GM12865 (cell line): ENCODE measurements at places on chromosomes 4 and X.
A peak's percentile ranks its signal among the peaks of the same experiment; 100 is the strongest.

DNA sequence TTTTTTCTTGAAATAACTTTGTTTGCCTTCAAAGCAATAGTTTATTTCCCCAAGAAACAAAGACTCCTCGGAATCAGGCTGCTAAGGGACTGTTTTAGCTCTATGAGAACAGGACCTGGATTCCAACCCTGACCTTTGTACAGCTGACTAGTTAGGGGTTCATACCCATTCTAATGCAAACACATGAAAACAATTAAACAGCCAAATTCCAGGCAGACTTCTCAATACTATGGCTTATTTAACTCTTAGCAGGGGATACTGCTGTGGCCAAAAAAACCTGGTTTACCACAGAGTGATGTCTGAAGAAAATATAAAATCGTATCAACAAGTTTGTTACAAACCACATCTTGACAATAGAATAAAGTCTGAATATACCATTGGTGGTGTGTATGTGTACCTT is 129.6 kb upstream of the INTU start:
- no peak for DNase-seq

GRCh38 chr4:37463033-37463856 is 218.7 kb downstream of the NWD2 start:
- no peak for DNase-seq

GRCh38 chr4:131388277-131388676 is 1760.8 kb upstream of the PCDH10 start:
- no peak for DNase-seq

DNA sequence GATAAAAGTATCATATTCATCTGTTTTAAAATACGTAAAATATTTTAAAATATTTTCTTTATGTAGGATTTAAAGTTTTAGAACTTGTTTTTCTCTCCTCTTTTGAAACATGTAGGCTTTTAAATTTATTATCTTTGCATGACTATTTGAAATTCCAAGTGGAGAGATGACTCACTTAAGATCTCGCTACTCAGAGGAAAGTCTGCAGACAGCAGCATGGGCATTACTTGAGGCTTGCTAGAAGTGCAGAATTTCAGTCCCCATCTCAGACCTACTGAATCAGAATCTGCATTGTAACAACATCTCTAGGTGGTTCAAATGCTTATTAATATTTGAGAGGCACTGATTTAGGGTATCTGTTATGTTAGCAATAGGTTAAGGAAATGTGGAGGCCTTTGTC is 225.7 kb upstream of the ARX start:
- no peak for DNase-seq

DNA sequence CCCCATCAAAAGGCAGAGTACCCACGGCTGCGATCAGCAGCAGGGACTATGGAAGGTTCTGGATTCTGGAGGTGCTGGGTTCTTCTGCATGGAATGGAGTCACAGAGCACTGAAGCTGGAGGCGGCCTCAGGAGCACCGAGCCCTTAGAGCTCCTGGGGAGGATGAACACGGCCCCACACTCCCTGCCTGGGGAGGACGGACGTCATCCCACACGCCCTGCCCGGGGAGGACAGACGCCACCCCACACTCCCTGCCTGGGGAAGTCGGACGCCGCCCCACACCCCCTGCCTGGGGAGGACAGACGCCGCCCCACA is 9.9 kb downstream of the LRPAP1 start:
- DNase-seq: no peak

GRCh38 chrX:15748841-15749240 is 10.8 kb downstream of the CA5B start:
- DNase-seq: peak; percentile 1

DNA sequence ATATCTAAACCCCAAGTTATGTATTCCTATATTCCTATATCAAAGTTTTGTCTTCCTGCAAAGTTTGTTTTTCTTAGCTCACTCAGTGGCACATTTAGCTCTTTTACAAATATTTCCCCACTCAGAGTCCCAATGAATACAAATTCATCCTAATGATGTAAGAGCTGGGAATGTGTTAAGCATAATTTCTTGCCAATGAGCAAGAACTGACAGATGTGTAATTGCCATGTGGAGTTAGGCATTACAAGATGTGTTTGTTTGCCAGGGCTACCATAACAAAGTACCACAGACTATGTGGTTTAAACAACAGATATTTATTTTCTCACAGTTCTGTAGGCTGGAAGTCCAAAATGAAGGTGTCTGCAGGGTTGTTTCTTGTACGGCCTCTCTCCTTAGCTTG is 302.1 kb downstream of the KCTD8 start:
- DNase-seq: no peak

DNA sequence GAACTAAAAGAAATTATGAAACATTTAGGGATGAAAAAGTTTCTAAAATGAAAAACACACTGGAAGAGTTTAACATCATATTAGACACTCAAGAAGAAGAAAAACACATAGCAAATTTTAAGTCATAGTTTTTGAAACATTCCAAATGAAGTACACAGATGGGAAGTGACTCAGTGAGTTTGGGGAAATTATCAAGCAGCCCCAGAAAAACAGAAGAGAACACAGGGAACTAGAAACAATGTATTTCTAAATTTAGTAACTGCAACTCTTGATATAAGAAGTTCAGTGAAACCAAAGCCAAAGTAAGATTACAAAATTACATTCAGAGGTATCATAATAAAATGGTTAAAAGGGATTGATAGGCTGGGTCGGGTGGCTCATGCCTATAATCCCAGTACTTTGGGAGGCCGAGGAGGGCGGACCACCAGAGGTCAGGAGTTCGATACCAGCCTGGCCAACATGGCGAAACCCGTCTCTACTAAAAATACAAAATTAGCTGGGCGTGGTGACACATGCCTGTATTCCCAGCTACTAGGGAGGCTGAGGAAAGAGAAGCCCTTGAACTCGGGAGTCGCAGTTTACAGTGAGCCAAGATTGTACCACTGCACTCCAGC is 461.2 kb downstream of the KCTD8 start:
- no peak for DNase-seq

DNA sequence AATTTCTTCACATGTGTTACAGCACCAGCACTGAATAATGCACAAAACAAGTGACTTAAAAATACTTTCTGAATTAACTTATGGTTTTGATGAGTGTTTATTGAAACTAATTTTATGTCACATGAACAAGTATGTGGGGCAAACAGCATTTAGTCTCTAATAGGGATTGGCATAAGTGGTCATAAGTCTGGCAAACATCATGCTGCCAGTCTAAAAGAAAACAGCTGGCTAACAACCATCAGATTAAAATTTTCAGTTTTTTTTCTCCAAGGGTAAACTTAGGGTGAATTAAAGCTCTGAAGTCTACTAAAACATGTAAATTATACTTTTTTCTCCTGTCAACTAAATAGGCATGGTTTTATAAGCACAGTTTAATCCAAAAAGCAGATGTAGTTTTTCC is 1014.2 kb downstream of the FAT4 start:
- no peak for DNase-seq

DNA sequence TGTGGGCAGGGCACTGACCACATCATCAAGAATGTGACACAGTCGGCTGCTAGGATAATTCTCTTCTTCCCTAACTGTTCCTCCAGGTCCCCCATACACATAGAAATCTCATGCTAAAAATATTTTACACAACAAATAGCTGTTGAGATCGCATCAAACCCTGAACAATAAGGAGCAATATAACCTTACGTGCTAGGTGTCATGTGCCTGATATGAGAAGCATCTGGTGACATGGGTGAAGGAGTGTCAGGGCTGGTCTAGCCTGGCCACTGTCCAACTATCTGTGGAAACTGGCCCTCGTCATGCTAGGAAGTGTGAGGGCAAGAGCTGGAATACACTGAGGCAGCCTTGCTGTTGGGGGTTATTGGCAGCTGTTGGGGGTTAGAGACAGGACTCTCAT is 167.3 kb upstream of the PGRMC2 start:
- DNase-seq: no peak

- no peak for DNase-seq
These were observed 193.3 kb upstream of the FAM47A start for GRCh38 chrX:34325460-34325859.

- no peak for DNase-seq
These were observed 147.2 kb upstream of the BANK1 start for GRCh38 chr4:101643186-101643837.

DNA sequence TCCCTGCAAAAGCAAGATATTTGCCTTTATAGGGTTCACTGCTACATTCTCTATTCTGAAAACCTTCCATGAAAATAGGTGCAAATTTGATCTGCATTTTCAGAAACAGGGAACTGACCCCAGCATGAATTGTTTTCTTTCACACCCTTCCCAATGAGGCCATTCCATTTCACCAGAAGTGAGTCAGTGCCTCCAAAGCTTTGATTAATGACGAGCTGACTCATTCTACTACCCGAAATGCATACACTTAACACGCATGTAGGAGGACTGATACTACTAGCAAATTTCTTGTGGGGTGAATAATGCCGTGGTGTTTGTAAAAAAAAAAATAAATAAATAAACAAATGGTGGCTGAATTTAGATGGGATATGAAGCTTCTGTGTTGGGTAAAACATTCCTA is 146.9 kb upstream of the FGF13 start:
- DNase-seq: no peak

- DNase-seq: no peak
These were observed 84.3 kb downstream of the SPRY1 start for GRCh38 chr4:123480706-123481418.

- peak; percentile 10 for DNase-seq
These were observed 865 bp downstream of the FAM200B start for GRCh38 chr4:15682242-15683142.

DNA sequence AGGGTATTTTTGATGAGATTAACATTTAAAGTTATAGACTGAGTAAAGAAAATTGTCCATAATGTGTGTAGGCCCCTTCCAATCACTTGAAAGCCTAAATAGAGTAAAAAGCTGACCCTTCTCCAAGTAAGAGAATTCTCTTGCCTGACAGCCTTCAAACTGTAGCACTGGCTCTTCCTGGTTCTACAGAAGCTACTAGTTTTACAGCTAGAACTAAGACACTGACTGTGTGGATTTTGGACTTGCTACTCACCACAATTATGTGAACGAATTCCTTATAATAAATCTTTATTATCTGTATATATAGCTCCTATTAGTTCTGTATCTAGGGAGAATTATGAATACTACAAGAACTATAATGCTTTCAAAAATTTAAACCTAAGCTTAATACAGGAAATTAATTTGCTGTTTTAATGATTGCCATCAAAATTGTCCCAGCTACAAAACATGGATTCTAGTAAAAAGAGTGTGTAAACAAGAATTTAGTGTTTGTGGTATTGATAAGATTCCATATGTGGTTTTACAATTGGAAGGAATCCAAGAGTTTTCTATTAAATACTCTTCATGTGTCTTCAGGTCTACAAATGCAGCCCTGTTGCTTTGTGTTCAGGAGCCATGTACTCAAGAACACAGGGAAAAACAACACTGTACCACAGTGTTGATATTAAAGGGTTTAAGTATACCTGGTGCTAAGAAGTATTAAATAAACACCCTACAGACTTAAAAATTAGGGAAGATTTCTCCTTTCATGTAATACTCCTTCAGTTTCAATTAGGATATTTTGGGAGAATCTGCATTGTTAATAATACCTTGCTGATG is 366.5 kb downstream of the CXXC4 start:
- DNase-seq: no peak

DNA sequence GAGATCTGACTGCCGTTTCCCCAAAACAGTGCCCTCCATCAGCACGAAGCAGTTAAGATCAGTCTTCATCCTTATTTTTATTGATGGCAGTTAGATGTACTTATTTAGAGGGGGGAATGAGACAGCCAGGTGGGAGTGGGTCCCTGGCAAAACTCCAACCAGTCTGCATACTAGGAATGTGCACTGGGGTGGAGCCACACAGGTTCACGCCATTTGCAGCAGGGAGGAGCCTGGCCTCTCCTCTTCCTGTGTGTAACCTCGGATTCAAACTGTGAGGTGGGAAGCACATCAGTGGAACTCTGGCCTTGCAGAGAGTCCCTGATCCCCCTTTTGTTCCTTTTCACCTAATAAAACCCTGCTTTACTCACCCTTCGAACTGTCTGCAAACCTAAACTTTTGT is 987.7 kb upstream of the GRIA3 start:
- DNase-seq: no peak

- no peak for DNase-seq
These were observed 196.0 kb upstream of the PSAPL1 start for GRCh38 chr4:7630568-7631287.

DNA sequence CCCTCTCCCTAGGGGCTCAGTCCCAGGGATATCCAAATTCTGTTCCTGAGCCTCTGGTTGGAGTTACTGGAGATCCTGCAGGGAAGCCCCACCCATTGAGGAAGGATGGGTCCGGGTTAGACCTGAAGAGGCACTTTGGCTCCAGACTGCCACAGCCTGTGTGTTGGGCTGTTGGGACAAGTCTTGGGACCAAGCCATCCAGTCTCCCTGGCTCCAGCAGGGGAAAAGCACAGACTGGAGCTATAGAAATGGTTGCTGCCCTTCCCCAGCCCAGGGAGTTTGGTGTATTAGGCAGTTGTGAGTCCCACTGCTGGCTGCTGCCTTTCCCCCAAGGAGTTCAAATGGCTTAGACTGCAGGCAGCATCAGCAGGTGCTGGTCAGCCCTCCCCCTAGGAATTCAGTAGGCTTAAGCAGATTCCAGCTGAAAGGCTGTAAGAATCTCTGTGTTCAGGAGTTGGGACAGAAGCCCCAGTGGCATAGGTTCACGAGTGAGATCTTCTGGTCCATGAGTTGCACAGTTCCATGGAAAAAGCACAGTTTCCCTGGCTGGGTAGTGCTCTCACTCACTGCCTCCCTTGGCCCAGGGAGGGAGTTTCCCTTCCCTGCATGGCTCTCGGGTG is 344.0 kb upstream of the EPHA5 start:
- no peak for DNase-seq

GRCh38 chr4:37241647-37242046 is 2.9 kb upstream of the NWD2 start:
- peak; percentile 47 for DNase-seq

DNA sequence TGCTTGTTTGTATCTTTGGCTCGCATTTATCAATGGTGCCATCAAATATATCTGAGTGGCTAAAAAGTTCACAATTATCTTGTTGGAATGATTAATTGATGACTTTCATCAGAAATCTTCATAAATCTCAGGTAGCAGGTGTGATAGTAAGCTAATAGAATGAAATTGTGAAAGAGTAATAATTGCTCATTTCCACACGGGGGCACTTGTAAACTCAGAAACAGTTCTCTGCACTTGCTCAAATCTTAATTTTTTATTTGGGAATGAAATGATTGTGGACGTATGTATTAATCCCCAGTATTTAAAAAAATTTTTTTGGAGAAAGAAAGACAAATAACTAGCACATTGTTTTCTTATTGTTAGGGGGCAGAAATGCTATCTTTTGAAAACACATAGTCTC is 132.8 kb downstream of the DTHD1 start:
- DNase-seq: peak; percentile 24
